Naive thymus-derived CD8-positive, alpha-beta T cell (primary cell): ENCODE measurements at places on chromosomes 6 and 20.

DNA sequence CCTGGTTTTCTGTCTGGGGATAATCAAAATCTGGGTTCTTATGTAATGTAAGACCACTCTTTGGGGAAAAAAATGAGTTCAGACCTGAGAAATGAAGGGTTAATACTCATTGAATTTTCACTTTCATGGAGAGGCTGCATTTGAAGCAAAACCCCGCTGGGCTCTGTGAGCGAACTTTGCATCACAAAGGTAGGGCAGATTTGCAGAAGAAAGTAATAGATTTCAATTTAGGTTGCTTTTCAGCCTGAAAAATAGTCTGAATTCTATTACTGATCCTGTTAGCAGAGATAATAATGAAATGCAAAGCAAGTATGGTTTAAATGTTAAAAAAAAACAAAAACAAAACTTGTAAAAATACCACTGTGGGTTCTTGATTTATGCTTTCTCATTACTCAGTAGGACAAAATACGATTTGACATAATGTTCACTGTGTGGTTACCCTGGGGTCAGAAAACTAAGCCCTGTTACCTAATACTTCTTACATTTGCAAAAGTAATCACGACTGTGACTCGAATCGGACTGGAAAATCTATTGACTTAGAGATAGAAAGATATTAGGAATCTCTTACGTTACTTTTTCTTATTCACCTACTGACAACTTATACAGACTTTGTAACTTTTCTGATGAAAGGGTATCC lies 72.2 kb downstream of the UST start:
- H3K27me3 ChIP-seq: no peaks in the 10 kb centered on the region
- H3K4me3 ChIP-seq: no peak overlapping the region
- DNase-seq: no peak
- H3K27ac ChIP-seq: no peak overlapping the region
- peaks cover 4% of the 10 kb centered on the region for H3K36me3 ChIP-seq

DNA sequence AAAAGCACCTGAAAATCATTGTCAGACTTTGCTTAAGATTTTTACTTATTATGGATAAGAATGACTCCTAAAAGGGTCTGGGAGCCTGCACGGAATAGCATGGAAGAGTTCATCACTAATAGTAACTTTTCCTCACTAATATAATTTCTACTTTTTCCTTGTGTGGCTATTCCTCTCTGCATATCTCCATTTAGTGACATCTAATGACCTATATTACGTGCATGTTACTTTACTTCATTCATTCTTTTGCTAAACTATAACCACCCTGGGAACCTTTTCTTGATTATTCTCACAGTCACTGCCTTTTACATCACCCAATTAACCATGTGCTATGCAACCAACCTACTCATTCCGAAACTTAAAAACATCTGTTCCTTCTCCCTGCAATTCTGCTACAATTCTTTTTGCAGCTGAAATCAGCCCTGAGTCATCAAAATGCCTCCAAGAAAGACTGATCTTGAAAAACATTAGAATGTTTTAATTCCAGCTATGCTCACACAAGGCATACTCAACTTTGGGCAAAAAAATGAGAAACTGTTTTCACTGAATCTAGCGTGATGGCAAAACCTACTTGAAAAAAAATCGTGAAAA lies 313.3 kb downstream of the RNGTT start:
- H3K36me3 ChIP-seq: peaks cover 24% of the 10 kb centered on the region
- H3K27me3 ChIP-seq: no peaks in the 10 kb centered on the region
- H3K27ac ChIP-seq: no peak overlapping the region
- peaks cover 6% of the 10 kb centered on the region for H3K4me1 ChIP-seq

- no peaks in the 10 kb centered on the region for H3K4me1 ChIP-seq
- no peaks in the 10 kb centered on the region for H3K36me3 ChIP-seq
- no peak overlapping the region for H3K27ac ChIP-seq
- DNase-seq: no peak
Measured at GRCh38 chr20:17705916-17706315, 6.2 kb downstream of the BANF2 start.

DNA sequence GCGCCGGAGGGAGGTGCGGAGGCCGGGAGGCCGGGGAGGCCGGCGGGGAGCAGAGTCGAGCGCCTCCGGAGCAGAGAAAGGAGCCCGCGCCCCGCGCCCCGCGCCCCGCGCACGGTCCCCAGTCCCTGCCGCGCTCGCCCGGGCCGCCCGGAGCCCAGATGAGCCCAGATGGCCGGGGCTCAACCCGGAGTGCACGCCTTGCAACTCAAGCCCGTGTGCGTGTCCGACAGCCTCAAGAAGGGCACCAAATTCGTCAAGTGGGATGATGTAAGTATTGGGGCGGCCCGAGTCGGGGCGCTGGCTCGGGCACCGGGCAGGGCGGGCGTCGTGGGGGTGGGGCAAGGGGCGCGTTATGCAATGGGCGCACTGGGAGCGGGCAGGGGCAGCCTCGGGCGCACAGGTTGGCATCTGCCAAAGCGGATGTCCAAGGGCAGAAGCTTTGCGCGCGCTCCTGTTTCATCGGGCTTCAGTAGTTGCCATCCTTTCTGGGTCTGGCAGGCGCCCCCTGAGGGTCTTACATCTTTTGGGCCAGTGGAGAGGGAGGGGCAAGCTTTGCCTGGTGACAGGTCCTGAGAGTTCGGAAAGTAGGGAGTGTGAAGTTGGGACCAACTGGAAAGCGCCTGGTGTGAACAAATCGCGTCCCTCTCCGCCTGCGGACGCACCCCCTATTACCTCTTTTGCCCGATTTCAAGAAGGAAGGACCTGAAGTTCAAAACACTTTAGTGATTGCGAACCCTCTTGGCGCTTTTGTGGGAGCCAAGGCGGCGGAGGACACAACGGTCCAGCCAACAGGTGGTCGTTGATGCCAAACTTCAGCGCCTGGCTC lies 631 bp downstream of the PLCB1 start:
- no peak overlapping the region for H3K27ac ChIP-seq
- H3K36me3 ChIP-seq: no peaks in the 10 kb centered on the region
- no peaks in the 10 kb centered on the region for H3K27me3 ChIP-seq
- peak overlapping the region; percentile 81 for H3K4me3 ChIP-seq
- peak; percentile 63 for DNase-seq

DNA sequence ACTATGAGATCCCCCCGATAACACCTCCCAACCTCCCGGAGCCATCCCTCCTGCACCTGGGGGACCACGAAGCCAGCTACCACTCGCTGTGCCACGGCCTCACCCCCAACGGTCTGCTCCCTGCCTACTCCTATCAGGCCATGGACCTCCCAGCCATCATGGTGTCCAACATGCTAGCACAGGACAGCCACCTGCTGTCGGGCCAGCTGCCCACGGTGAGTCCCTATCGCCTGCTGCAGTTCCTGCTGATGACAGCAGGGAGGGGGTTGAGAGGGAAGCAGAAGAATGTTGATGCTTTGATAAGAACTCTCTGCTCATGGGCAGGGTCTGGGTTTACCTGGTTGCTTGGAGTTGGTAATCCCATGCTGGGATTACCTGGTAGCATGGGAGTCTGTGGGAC lies 91.9 kb downstream of the TOX2 start:
- H3K4me3 ChIP-seq: no peak overlapping the region
- peaks cover 13% of the 10 kb centered on the region for H3K4me1 ChIP-seq
- peaks cover 14% of the 10 kb centered on the region for H3K27me3 ChIP-seq
- no peaks in the 10 kb centered on the region for H3K36me3 ChIP-seq
- H3K27ac ChIP-seq: no peak overlapping the region
- DNase-seq: no peak

- no peak overlapping the region for H3K27ac ChIP-seq
- no peaks in the 10 kb centered on the region for H3K27me3 ChIP-seq
- no peak overlapping the region for H3K4me3 ChIP-seq
- H3K36me3 ChIP-seq: peaks cover 26% of the 10 kb centered on the region
- DNase-seq: no peak
- H3K4me1 ChIP-seq: peaks cover 73% of the 10 kb centered on the region
Measured at GRCh38 chr6:12033770-12034169, 21.7 kb downstream of the HIVEP1 start.

DNA sequence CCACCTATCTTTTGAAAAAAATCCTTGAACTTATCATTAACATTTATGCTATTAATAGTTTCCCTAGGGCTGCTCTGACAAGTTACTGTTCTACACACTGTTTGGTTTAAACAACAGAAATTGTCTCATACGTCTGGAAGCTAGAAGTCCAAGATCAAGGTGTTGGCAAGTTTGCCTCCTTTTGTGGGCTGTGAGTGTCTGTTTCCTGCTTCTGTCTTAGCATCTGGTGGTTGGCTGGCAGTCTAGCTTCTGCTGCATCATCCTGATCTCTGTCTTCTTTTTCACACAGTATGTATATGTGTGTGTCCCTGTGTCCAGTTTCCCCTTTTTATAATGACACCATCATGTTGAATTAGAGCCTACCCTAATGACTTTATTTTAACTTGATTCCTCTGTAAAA lies 154.8 kb downstream of the RPS12 start:
- peaks cover 1% of the 10 kb centered on the region for H3K27me3 ChIP-seq
- DNase-seq: no peak
- H3K4me3 ChIP-seq: no peak overlapping the region
- H3K36me3 ChIP-seq: no peaks in the 10 kb centered on the region

DNA sequence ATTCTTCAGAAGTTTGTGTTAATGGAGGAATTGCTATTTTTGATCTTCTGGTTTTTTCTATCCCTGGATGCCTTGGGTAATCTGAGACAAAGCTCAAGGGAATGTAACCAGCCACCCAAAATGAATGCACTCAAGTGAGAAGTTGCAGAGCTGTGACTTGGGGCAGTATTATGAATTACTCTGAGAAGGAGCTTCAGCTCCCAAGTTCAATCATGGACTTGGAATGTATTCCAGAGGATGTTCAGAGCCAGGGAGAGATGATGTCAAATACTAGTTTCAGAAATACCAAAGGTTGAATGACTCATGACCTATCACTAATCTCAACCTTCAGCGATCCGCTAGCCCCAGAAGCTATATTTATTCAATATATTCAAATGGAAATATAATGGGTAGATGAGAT lies 375.2 kb upstream of the PLCB4 start:
- peaks cover 10% of the 10 kb centered on the region for H3K36me3 ChIP-seq
- DNase-seq: no peak
- H3K27me3 ChIP-seq: no peaks in the 10 kb centered on the region
- H3K27ac ChIP-seq: no peak overlapping the region

- peaks cover 1% of the 10 kb centered on the region for H3K27me3 ChIP-seq
- no peak for DNase-seq
- H3K27ac ChIP-seq: no peak overlapping the region
- no peaks in the 10 kb centered on the region for H3K36me3 ChIP-seq
- no peaks in the 10 kb centered on the region for H3K4me1 ChIP-seq
Measured at GRCh38 chr6:114171473-114171872, 171.3 kb downstream of the HS3ST5 start.

DNA sequence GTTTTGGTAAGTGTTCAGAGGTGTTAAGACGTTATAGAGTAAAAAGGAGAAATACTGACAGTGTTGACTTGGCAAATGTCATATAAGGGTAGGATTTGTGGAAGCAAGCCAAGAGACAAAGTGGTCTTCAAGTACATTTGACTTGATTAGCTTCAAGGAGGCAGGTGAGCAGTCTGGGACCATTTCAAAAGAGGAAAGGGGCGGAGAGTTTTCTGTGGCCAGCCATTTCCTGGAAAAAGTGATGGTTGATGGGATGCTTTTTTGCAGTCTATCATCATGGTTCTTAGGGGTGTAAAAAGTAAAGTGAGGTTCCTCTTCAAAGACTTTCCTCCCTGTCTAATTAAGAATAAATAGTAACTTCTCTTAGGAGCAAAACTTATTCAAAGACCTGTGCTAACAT lies 28.7 kb downstream of the FKBP1A start:
- peak overlapping the region; percentile 69 for H3K4me3 ChIP-seq
- H3K36me3 ChIP-seq: peaks cover 4% of the 10 kb centered on the region
- H3K4me1 ChIP-seq: peaks cover 43% of the 10 kb centered on the region

- H3K4me3 ChIP-seq: no peak overlapping the region
- H3K27ac ChIP-seq: peak overlapping the region; percentile 45
- H3K36me3 ChIP-seq: peaks cover 14% of the 10 kb centered on the region
- DNase-seq: no peak
Measured at GRCh38 chr6:3603340-3604130, 146.7 kb upstream of the SLC22A23 start.

- H3K27ac ChIP-seq: no peak overlapping the region
- H3K36me3 ChIP-seq: no peaks in the 10 kb centered on the region
- H3K27me3 ChIP-seq: no peaks in the 10 kb centered on the region
Measured at GRCh38 chr6:164195278-164195941, 780.9 kb downstream of the QKI start.

- H3K4me3 ChIP-seq: no peak overlapping the region
- H3K4me1 ChIP-seq: no peaks in the 10 kb centered on the region
- H3K36me3 ChIP-seq: no peaks in the 10 kb centered on the region
- H3K27ac ChIP-seq: no peak overlapping the region
Measured at GRCh38 chr6:140403020-140403419, 1028.6 kb upstream of the CITED2 start.

- H3K36me3 ChIP-seq: no peaks in the 10 kb centered on the region
- no peaks in the 10 kb centered on the region for H3K27me3 ChIP-seq
- no peak overlapping the region for H3K27ac ChIP-seq
- no peak for DNase-seq
Measured at GRCh38 chr6:7074870-7075269, 32.9 kb upstream of the RREB1 start.

DNA sequence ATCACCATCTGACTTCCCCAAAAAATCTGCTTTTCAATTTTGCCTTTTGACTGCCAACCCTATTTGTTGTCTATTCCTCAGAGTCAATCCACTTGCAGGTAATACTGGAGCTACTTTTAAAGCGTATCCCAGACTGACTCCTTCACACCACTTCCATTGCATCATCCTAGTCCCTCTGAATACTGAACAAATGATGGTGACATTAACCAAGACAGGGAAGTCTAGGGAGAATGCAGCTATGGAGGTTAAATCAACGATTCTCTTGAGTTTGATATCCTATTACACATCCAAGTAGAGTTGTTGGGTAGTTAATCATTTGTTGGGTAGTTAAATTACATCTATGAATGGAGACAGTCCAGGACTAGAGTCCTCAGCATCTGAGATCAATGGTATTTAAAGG lies 2.0 kb downstream of the OGFRL1 start:
- peaks cover 7% of the 10 kb centered on the region for H3K36me3 ChIP-seq
- no peak overlapping the region for H3K27ac ChIP-seq
- H3K4me1 ChIP-seq: peaks cover 43% of the 10 kb centered on the region
- peak overlapping the region; percentile 67 for H3K4me3 ChIP-seq
- H3K27me3 ChIP-seq: no peaks in the 10 kb centered on the region
- no peak for DNase-seq

- DNase-seq: no peak
- no peak overlapping the region for H3K4me3 ChIP-seq
- H3K4me1 ChIP-seq: no peaks in the 10 kb centered on the region
- H3K27ac ChIP-seq: no peak overlapping the region
- no peaks in the 10 kb centered on the region for H3K36me3 ChIP-seq
Measured at GRCh38 chr6:125611573-125612344, 137.7 kb upstream of the HEY2 start.

GRCh38 chr6:25233226-25233625 lies 45.9 kb upstream of the CARMIL1 start:
- no peak overlapping the region for H3K27ac ChIP-seq
- DNase-seq: no peak
- H3K27me3 ChIP-seq: no peaks in the 10 kb centered on the region
- H3K4me1 ChIP-seq: no peaks in the 10 kb centered on the region
- no peaks in the 10 kb centered on the region for H3K36me3 ChIP-seq
